ENCODE measurements at places on chromosomes 1 and 21.

GRCh38 chr1:113605146-113605545 is 154.1 kb downstream of the PHTF1 start:
- no peak for DNase-seq

DNA sequence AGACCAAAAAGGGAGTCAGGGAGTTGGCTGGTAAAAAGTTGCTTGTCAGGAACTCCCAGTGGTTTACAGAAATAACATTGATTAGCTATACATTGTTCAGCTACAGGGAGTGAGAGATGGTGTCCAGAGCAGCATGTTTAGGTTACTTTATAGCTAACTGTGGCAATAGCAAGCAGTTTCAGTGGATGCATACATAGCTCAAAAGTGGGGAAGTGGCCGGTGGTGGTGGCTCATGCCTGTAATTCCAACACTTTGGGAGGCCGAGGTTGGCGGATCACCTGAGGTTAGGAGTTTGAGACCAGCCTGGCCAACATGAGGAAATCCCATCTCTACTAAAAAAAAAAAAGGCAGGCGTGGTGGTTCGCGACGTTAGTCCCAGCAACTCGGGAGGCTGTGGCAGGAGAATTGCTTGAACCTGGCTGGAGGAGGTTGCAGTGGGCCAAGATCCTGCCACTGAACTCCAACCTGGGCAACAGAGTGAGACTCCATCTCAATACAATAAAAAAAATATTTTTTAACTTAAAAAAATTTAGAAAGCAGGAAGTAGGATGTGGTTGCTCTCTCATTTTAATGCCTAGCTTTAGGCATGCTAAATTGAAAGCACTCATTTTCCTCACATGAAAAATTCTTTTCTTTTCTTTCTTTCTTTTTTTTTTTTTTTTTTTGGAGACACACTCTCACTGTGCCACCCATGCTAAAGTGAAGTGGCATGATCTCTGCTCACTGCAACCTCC is 109.7 kb downstream of the PPIAL4G start:
- no peak for DNase-seq

GRCh38 chr1:226648421-226648820 is 90.7 kb downstream of the ITPKB start:
- DNase-seq = no peak

DNA sequence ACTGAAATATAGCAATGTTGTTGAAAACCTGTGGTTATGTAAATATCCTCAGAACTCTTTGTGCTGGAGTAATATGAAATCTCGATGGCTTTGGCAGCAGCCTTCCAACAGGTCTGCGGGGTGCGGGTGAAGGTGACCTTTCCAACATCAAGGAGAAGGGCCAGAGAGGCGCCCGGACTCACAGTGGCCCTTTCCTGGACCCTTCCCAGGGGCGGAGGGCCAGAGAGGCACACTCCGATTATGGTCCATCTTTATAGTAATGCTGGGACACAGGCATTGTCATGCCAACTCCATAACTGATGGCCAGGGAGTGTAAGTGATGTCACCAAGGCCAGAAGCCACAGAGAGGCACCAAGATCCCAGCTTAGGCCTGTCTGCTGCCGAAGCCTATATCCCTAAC is 18.1 kb downstream of the SLC37A1 start:
- DNase-seq = no peak

DNA sequence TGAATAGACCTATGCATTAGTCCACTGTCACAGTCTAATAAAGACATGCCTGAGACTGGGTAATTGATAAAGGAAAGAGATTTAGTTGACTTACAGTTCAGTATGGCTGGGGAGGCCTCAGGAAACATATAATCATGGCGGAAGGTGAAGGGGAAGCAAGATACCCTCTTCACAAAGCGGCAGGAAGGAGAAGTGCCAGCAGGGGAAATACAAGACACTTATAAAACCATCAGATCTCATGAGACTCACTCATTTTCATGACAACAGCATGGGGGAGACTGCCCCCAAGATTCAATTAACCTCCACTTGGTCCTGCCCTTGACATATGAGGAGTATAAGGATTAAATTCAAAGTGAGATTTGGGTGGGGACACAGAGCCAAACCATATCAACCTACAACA is 59.4 kb downstream of the CAPN9 start:
- DNase-seq = no peak

Measured in hippocampal formation (tissue), 2 donors.